ENCODE measurements at places on chromosomes 4 and X.
A peak's percentile ranks its signal among the peaks of the same experiment; 100 is the strongest.

DNA sequence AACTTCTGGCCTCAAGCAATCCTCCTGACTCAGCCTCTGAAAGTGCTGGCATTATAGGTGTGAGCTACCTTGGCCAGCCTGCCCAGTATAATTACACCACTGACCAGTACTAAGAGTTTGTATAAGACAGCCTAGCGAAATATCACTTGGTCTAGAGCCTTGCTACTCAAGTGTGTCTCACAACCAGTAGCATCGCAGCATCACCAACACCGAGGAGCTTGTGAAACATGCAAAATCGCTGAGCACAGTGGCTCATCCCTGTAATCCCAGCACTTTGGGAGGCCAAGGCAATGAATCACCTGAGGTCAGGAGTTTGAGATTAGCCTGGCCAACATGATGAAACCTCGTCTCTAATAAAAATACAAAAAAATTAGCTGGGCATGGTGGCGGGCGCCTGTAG, 102.0 kb upstream of the GATB start:
- no peak for DNase-seq

- DNase-seq, result peak; percentile 32
Measured at GRCh38 chr4:152950402-152951274, 14.5 kb downstream of the FHDC1 start.

DNA sequence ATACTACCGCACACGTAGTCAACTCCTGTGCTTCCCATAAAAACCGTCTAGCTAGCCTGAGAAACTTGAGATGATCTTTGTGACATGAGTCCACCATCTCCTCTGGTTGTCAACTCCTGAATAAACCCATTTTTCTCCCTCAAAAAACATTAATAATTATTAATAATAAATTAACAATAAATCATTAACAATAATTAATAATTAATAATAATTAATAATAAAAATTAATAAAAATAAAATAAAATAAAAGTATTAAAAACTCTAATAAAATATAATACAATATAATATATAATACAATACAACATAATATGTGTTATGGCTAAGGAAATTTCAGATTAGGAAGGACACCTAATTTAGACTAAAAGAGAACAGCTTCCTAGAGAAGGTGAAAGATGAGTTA, 20.7 kb upstream of the TMPRSS11E start:
- no peak for DNase-seq

GRCh38 chr4:152100379-152101201, 339.8 kb upstream of the GATB start:
- peak; percentile 46 for DNase-seq

DNA sequence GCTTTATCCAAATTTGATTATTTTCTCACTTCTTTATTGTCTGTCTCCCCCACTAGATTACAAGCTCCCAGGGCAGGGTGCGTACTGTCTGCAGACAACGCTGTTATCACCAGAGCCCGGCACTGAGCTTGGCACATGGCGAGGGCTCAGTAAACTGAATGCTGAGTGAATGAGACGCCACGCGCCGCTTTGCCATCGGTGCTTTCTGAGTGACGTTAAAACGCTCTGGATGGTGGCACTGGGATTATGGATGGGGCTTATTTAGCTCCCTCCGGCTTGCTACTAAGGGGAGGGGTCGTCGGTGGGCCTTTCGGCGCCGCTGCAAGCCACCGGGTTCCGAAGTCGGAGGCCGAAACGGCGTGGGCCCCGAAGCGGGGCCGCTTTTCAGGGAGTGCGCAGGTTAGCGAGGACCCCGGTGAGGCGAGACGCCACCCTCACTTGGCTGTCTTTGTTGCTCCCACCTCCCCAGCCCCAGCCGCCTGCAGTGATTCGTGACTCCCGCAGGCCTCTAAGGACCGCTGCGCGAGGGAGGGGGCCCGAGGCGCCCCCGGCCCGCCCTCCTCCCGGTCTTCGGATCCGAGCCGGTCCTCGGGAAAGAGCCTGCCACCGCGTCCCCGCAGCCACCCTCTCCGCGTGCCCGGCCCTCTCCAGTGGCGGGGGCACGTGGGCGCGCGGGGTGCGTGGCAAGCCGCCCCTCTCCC, 569 bp upstream of the FHL1 start:
- peak; percentile 68 for DNase-seq

GRCh38 chr4:72991873-72992272, 77.6 kb downstream of the COX18 start:
- DNase-seq, result no peak

DNA sequence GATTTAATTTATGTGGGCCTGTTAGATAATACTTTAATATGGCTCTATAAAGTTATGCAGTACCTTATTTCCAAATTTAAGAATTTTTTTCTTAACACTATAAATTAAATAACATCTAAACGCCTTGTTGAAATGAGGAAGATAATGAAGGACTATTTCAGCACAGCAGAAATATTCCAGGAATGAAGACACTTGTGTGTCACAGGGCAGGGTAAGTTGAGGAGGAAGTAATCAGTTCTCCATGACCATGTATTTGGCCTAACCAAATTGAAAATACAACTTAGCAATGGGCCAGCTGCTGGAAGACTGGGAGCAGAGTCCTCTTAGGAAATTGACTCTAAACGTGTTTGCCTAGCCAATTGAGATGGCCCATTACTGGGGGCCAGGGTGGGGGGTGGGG, 16.9 kb downstream of the CXCL3 start:
- DNase-seq, result no peak

GRCh38 chrX:33725535-33726210, 406.4 kb downstream of the FAM47A start:
- peak; percentile 44 for DNase-seq

DNA sequence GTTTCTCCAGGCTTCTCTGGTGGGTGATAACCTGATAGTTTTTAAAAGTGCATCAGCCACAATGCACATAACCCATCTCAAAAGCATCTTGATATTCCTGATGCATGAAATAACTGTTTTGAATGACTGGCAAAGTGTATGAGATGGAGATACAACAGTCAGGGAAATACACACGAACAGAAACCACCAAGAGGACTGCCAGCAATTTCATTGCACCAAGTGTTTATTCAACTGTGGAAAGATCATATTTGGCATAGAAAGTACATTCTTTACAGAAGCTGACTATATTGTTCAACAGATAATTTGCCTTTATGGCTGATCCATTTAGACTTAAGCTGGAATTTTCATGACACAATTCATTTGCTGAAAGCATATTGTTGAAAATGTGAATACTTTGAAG, 139.5 kb downstream of the SLIT2 start:
- DNase-seq, result no peak

- DNase-seq, result peak; percentile 51
Measured at GRCh38 chrX:154748712-154749339, 2.1 kb downstream of the GAB3 start.

GRCh38 chr4:128285085-128285997, 2.3 kb downstream of the PGRMC2 start:
- no peak for DNase-seq

DNA sequence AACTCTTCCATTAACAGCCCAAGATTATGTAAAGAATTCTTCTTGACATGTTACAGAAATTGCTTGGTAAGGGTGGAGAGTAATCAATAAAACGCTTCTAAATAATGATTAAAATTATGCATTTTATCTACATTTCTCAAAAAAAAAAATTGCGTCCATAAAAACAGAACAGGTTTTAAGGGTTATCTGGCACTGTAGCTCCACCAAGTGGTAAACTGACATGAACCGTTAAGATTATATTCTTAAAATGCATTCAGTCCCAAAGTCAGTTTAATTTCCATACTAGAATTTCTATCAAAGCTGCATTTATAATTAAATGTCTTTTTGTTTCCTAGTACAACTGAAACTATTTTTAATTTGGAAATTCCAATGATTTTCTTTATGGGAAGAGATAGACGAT, 214.0 kb upstream of the UGT8 start:
- no peak for DNase-seq

DNA sequence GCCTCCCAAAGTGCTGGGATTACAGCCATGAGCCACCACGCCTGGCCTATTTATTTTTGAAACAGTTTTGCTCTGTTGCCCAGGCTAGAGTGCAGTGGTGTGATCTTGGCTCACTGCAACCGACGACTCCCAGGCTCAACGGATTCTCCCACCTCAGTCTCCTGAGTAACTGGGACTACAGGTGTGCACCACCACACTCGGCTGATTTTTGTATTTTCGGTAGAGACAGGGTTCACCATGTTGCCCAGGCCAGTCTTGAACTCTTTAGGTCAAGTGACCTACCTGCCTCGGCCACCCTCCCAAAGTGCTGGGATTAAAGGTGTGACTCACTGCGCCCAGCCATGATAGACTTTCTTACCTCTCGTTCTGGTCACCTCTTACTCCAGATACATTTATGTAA, 124.0 kb downstream of the UBE2K start:
- no peak for DNase-seq

GRCh38 chr4:24026596-24026995, 136.7 kb upstream of the PPARGC1A start:
- DNase-seq, result no peak

DNA sequence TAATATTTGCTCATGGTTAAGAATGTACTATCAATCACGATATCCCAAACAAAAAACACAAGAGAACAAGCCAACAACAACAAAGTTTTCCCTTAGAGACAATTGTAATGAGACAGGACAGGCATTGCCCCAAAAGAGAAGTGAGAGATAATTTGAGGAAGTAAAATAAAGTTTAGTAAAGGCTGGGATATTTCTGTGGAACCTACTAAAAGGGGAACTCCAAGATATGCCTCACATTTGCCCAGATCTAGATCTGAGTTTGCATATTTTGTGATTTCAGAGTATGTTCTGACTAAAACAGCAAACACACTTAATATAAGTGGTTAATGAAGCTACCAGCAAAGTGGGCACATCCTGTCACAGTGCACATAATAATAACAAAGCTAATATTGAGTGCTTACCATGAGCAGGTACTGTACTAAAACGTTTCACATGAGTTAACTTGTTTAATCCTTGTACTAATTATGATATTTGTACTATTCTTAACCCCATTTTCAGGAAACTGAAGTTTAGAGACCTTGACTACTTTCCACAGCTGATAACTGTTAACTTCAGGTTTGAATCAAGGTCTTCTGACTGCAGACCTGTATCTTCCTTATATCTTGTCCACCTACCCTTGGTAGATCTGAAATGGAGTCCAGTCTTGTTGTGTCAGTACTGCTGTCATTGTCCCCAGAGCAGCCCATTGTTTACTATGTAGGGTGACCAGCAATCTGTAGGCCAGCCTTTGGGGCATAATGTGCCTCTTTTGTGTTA, 26.0 kb upstream of the BMP2K start:
- no peak for DNase-seq

DNA sequence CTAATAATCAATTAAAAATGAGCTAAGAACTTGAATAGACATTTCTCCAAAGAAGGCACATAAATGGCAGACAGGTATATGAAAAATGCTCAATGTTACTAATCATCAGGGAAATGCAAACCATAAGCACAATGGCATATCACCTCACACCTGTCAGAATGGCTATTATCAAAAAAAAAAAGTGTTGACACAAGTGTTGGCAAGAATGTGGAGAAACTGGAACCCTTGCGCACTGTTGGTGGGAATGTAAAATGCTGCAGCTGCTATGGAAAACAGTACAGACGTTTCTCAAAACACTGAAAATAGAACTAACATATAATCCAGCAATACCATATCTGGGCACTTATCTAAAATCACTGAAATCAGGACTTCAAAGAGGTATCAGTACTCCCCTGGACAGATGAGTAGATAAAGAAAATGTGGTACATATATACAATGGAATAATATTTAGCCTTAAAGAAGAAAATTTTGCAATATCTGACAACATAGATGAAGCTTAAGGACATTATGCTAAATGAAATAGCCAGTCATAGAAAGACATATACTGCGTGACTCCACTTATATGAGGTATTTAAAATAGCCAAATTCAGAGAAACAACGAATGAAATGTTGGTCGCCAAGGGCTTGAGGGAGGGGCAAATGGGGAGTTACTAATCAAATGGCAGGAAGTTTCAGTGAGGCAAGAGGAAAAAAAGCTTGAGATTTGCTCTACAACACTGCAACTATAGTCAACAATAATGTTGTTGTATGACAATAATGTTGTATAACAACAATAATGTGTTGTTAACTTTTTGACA, 175.5 kb downstream of the WDFY3 start:
- DNase-seq, result no peak

DNA sequence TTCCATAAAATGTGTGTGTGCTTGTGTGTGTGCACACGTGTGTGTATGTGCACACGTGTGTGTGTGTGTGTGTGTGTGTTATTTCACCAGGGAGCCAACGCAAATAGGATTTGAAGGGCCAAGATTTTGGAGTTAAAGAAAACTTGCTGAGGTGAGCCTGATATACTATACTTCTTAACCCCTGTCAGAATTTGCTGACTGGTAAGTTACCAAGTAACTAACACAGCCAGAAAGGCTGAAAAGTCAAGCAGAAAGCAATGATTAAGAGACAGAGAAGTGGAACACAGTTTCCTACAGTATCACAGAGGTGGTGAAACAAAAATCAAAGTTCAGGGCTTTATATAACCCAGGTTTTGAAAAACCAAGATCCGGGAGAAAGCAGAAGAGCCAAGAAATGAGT, 47.6 kb downstream of the GABRA3 start:
- DNase-seq, result no peak

GRCh38 chr4:137394018-137394417, 138.3 kb downstream of the PCDH18 start:
- no peak for DNase-seq
